Nucleus accumbens (tissue), 56 donors: ENCODE measurements at places on chromosomes 2 and 18.

- DNase-seq, result no peak
Measured at GRCh38 chr2:112046231-112046630, 8.8 kb upstream of the TMEM87B start.

DNA sequence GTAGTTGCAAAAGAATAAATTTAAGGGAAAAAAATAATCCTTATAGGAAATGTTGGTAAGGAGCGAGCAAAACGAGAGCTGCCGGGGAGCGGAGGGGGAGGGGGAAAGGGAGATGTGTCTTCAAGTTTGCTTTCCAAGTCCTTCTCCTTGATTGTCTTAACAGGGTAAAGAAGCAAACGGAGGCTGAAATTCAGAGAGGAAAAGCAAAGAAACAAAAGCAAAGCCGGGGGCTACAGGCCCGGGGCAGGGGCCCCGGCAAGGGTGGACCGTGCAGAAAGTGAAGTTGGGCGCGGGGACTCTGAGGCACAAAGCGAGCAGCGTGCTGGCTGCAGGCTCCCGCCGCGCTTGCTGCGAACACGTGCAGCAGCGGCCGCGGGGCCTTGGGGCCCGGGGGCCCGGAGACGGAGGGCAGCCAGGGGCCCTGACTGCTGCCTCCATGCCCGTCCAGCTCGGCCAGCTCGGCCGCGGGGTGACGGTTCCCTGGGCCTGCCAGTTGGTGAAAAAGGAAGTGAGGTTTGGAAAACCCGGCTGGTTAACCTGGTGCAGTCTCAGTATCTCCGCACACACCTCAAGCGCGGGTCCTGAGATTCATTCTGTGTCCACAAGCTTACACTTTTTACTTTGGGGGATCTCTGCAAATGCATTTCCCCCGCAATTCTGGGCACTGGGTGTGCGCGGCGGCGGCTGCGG lies 4.1 kb downstream of the BCL11A start:
- DNase-seq, result no peak

- no peak for DNase-seq
Measured at GRCh38 chr18:71919211-71919610, 624.9 kb downstream of the CBLN2 start.

- DNase-seq, result no peak
Measured at GRCh38 chr2:212991120-212991519, 160.3 kb downstream of the IKZF2 start.

GRCh38 chr2:240600451-240600961 lies 14.0 kb downstream of the CAPN10 start:
- DNase-seq, result no peak

DNA sequence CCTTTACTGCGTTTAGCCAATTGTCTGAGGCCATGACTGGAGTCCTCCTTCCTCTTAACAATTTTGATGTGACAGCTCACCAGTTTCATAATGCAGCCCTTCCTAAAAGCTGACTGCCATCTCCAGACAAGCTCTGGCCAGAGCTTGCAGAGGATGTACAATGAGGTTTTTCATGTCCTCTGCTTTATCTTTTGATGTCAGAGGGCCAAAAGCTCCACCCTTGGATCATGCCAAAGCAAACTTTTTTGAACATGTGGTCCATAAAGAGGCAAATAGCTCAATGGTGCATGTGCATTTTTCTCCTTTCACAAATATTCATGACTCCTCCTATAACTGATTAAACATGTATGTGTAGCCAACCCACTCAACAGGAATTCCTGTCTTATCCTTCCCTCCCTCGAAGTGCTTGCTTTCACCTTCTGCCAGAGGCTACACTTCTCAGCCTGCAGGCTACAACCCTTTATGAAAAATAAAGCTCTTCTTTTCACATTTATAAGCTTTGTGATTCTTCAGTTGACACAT lies 266.2 kb downstream of the FBXO15 start:
- no peak for DNase-seq

GRCh38 chr2:219287580-219288265 lies 8.6 kb downstream of the DNAJB2 start:
- DNase-seq, result no peak

GRCh38 chr2:157364257-157364974 lies 38.8 kb upstream of the ERMN start:
- no peak for DNase-seq

- no peak for DNase-seq
Measured at GRCh38 chr2:220165401-220165800, 538.0 kb downstream of the SLC4A3 start.

GRCh38 chr18:48392268-48392667 lies 16.9 kb downstream of the ZBTB7C start:
- DNase-seq, result no peak

DNA sequence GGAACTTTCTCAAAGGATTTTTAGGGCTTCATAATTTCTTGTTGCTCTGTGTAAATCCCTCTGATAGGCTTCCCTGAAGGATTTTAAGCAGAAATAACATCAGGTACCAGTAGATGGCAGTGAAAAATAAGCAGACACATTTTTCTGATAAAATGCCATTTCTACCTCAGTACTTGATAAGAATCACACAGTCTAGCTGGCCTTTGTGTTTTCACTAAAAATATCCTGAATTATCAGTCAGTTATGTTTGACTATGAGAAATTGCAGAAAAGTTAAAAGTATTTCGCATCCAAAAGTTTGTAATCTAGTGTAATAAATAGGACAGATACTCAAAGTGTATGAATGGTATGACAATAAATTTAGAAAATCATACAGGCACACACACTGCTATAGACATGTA lies 68.7 kb downstream of the DNAJC10 start:
- no peak for DNase-seq

DNA sequence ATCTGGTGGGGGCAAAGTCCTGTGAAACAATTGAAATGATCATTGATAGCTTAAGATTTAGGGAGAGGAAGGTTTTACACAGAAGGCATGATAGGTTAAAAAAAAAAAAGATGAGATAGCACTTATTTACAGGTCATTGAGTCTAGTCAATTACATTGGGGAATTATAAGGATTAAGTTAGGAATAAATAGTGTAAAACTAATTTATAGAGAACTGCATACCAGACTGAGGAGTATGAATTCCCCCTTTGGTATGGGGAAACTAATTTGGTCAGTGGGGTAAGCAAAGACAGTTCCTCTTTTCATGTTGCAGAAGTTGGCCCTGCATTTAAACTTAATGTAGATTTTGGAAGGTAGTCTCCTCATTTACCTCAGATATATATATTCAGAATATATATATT lies 10.8 kb downstream of the GLS start:
- DNase-seq, result no peak

GRCh38 chr18:6444466-6445228 lies 29.9 kb upstream of the L3MBTL4 start:
- no peak for DNase-seq

DNA sequence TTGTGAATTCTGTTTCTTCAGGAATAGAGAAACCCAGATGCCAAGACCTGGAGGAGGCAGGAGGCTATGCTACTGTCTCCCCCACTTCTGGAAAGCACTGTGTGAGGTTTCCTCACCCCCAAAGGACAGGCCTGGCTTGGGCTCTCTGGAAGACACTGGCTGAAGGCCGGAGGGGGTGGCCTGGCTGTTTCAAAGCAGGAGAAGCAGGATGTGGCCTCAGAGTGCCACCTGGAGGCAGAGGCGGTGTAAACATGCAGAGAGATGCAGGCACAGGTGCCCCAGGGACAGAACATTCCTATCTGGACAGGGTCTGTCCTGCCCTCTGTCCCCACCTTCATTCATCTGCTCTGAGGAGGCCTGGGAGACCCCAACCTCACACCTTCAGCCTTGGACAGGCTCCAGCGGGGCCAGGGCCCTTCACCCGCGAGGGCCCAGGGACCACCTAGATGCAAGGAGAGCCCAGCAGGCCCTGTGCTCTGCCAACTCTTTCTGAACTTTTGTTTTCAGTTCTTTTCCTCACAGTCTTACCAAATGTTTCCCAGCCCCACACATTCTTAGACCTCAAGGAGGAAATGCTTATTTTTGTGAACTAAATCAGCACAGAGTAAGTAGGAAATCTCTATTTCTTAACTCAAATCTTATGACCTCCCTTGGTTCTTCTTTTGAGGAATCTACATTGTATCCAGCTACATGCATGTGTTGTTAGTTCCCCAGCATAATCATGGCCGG lies 79.2 kb downstream of the LONRF2 start:
- DNase-seq, result no peak

DNA sequence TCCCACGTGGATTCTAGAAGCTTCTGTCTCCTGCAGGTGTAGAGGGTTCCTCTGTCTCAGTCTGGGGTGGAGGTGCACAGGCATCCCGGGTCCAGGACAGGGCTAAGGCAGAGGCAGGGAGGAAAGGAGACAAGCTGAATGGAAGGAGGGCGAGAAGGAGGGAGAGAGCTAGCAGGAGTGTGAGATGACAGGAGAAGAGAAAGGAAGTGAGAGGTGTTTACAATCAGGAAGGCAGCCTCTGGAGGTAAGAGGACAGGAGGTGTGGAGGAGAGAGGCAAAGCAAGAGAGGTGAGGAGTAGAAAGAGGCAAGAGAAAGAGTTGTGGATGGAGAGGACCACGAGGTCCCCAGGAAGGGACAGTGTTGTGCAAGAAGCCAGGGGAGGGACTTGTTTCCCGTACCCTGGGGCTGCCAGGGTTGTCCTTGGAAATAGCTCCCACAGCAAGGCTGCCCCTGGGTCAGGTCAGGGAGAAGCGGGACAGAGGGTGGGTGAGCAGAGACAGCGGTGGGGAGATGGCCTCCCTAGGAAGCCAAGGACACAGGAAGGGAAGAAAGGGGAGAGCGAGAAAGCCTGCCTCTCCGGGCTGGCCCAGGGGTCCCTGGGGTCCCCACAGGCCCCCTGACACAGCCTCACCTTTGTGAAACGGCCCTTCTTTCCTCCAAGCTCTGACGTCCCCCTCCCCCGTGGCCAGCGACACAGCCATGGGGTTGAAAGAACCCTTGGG lies 136.9 kb downstream of the CYP26B1 start:
- no peak for DNase-seq

DNA sequence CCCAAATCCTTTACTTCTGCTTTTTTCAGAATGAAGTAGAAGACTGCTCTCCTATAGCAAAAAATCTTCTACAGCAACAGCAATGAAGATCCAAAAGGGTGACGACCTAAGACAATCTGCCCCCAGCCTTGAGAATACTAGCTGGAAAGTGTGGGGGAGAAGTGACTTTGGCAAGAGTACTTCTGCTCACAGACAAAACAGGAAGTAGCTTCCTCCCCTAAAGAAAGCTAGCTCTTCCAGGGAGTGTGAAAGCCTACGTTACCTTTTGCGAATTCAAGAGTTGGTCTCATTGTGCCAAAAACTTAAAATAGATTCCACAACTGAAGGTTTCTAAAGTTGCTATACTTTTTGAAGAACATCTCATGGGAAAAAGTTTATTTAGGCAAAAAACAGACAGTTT lies 1069.2 kb upstream of the CHAC2 start:
- DNase-seq, result no peak

DNA sequence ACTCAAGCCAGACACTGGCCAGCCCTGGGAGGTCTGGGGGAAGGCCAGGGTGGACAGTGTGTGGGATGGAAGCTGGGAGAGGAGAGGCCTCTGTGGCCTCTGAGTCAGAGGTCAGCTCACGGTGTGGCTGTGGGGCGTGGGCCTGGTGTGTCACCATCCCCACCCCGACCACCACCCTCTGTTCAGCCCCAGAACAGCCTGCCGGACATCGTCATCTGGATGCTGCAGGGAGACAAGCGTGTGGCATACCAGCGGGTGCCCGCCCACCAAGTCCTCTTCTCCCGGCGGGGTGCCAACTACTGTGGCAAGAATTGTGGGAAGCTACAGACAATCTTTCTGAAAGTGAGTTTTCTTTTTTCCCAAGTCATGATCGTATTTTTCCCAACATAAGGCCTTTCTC lies 110.5 kb downstream of the DYSF start:
- no peak for DNase-seq

GRCh38 chr18:3703732-3704176 lies 253.8 kb downstream of the TGIF1 start:
- DNase-seq, result no peak

DNA sequence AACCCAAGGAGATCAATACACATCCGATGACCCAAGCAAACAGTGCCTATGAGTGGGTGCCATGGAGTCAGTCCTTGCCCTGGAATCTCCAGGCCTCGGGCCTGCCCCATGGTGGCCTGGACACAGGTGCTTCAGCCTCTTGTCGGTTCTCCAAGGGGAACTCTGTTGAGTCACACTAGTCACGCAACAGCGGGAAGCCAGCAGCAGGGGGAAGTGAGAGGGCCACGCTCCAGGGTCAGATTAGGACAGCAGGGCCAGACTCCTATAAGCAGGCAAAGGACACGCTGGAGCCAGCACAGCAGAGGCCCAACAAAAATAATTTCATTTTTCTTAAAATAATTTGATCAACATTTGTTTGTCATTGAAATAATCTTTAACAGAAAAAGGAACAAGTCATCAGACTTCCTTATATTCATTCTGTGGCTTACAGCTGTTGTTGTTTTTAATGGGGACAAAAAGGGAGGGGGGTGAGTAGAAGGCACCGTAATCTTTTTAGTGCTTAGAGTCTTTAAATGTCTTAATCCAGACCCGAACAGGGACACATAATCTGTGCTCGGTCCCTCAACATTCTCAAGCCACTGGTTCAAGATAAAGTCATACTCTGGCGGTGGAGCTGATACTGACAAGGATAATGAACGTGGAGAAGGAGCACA lies 16.4 kb upstream of the ARMC9 start:
- no peak for DNase-seq

- no peak for DNase-seq
Measured at GRCh38 chr2:118975133-118975532, 33.1 kb downstream of the MARCO start.

DNA sequence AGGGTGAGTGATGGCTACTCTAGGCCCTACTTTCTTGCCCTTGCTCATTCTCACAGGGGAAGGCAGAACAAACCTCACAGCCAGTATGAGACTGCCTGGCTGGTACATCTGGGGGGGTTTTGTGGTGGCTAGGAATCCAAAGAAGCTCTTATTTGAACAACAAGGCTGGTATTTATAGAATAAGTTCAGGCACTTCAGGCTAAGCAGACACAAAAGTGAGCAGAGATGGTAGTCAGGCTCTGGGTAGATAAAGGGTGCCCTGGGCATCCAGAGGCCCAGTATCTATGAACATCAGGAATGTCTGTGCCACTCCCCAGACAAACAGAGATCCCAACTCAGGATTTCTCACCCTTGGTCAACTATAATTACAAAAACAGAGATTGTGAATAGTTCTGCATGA lies 57.2 kb upstream of the RTN4 start:
- no peak for DNase-seq

DNA sequence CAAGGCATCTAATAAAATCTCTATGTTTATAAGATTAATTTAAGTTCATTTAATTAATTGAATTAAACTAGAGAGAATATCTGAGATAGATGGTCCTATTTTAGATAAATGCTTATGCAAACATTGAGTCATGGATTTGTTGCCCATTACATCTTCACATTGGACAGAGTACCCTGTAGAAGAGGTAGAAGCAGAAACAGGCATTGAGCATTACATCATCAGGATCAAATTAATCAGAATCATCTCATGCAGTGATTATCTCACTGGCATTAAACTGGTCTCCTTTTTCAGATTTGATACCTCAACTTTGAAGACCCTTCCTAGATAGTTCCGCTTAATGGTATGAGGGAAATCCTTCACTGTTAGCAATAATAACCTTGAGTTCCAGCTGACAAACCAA lies 469.6 kb upstream of the VRK2 start:
- DNase-seq, result no peak

- no peak for DNase-seq
Measured at GRCh38 chr2:20382965-20383810, 32.5 kb upstream of the PUM2 start.

- DNase-seq, result no peak
Measured at GRCh38 chr2:230668184-230668938, 44.3 kb upstream of the CAB39 start.

- no peak for DNase-seq
Measured at GRCh38 chr2:203761121-203761520, 54.7 kb downstream of the CD28 start.

- no peak for DNase-seq
Measured at GRCh38 chr2:166768393-166769123, 119.7 kb upstream of the XIRP2 start.

- DNase-seq, result no peak
Measured at GRCh38 chr2:4675295-4675694, 971.9 kb downstream of the DCDC2C start.
